Neural progenitor cell (in vitro differentiated cells): ENCODE measurements at places on chromosomes 3 and 15. TPM values are rescaled to one million over a fixed set of nuclear protein-coding genes. Genes with fewer than 3 reads are reported as not detected.
A peak's percentile ranks its signal among the peaks of the same experiment; 100 is the strongest.

DNA sequence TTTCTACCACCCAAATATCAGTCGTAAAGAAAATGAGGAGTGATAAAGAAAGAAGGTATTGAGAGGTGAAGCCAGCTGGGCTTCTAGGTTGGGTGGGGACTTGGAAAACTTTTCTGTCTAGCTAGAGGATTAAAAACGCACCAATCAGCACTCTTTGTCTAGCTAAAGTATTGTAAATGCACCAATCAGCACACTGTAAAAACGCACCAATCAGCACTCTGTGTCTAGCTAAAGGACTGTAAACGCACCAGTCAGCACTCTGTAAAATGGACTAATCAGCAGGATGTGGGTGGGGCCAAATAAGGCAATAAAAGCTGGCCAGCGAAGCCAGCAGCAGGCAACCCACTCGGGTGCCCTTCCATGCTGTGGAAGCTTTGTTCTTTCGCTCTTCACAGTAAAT is 13.0 kb upstream of the IQGAP1 start:
- no peaks in the 10 kb centered on the region for H3K4me1 ChIP-seq
- no peak for DNase-seq
- H3K36me3 ChIP-seq, result no peaks in the 10 kb centered on the region

GRCh38 chr15:62164396-62165103 is 535 bp downstream of the C2CD4B start:
- peak; percentile 77 for DNase-seq
- H3K4me3 ChIP-seq, result peak overlapping the region; percentile 53
- H3K27me3 ChIP-seq, result peaks cover 90% of the 10 kb centered on the region
- H3K4me1 ChIP-seq, result no peaks in the 10 kb centered on the region
- H3K36me3 ChIP-seq, result no peaks in the 10 kb centered on the region

Gene LPCAT4
- total RNA-seq, result 35.1 and 47.1 TPM in 2 replicates

DNA sequence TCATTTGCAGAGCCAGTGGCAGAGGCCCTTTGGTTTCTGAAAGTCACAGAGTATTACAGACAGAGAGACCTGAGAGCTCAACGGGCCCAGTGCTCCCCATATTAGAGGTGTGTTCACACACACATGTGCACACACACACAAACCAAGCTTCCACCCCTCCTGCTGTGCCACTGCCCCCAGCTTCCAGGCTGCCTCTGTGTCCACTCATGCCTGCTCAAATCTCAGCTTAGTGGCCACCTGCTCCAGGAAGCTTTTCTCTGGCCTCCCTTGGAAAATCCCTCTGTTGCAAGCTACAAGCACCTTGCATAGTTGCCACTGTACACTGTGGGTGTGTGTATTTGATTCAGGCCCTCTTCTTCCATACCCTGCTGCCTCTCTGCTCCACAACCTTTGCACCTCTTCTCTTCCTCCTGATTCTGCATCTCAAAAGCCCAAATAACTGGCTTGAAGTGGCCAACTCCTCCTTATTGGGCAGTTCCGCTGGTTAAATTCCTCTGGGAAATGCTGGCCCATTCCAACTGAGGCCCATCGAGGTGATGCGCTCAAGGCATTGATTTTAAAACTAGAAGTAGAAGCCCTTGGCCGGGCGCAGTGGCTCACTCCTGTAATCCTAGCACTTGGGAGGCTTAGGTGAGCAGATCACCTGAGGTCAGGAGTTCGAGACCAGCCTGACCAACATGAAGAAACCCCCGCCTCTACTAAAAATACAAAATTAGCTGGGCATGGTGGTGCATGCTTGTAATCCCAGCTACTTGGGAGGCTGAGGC is 23.0 kb downstream of the MESD start:
- peaks cover 13% of the 10 kb centered on the region for H3K4me1 ChIP-seq
- no peaks in the 10 kb centered on the region for H3K27me3 ChIP-seq
- peaks cover 5% of the 10 kb centered on the region for H3K36me3 ChIP-seq

- H3K4me3 ChIP-seq, result peak overlapping the region; percentile 94
- DNase-seq, result peak; percentile 39
- peaks cover 35% of the 10 kb centered on the region for H3K4me1 ChIP-seq
- H3K27me3 ChIP-seq, result peaks cover 4% of the 10 kb centered on the region
Measured at GRCh38 chr15:63042877-63043334, 359 bp downstream of the TPM1 start.

Gene TMEM207
- total RNA-seq, result not detected in 2 replicates

- no peak overlapping the region for H3K4me3 ChIP-seq
- H3K36me3 ChIP-seq, result no peaks in the 10 kb centered on the region
- H3K4me1 ChIP-seq, result peaks cover 10% of the 10 kb centered on the region
- no peaks in the 10 kb centered on the region for H3K27me3 ChIP-seq
- H3K27ac ChIP-seq, result no peak overlapping the region
- DNase-seq, result no peak
Measured at GRCh38 chr3:100209948-100210771, 50.6 kb upstream of the TBC1D23 start.

Gene CNTN4
- 5.1 and 5.2 TPM in 2 replicates for total RNA-seq

GRCh38 chr3:56064684-56065083 is 403.6 kb downstream of the ERC2 start:
- no peak overlapping the region for H3K27ac ChIP-seq
- H3K36me3 ChIP-seq, result no peaks in the 10 kb centered on the region
- no peak overlapping the region for H3K4me3 ChIP-seq
- DNase-seq, result no peak
- no peaks in the 10 kb centered on the region for H3K27me3 ChIP-seq

DNA sequence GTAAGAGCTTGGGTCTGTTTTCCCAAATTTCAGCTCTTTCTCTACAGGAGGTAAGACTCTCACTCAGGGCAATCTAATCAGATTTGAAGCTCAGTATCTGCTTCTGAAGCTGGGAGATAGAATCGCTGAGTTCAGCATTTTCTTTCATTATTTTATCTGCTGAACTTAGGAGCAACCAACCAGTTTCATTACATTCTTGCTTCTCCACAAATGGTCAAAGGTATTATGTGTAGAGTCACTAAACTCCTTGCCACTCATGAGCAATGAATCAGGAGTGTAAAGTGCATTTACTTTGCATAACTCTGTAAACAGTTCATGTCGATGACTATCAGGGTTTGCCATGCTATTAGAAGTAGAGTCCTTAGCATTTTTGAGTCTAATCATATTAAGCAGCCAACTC is 249.4 kb downstream of the CHL1 start:
- H3K4me3 ChIP-seq, result no peak overlapping the region
- H3K27ac ChIP-seq, result no peak overlapping the region
- no peaks in the 10 kb centered on the region for H3K4me1 ChIP-seq

GRCh38 chr3:10350324-10350985 is 29.5 kb upstream of the SEC13 start:
- no peak overlapping the region for H3K4me3 ChIP-seq
- no peak overlapping the region for H3K27ac ChIP-seq
- H3K4me1 ChIP-seq, result no peaks in the 10 kb centered on the region
- no peak for DNase-seq

Gene DLEC1
- total RNA-seq, result 0.60 and 1.4 TPM in 2 replicates

DNA sequence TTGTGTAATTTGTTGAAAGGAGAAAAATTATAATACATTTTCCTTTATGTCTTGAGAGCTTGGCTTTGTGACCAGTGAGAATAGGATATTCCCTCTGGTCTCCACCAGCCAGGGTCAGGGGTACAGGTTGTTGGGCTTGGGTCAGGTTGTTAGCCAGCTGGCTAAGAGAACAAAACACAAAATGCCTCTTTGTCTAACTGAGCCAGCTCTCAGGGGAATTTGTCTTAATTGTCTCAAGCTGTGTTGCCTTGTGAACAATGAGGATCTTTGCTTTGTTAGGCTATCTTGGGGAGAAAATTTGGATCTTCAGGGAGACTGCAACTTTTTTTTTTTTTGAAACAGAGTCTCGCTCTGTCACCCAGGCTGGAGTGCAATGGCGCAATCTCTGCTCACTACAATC is 17.7 kb upstream of the GK5 start:
- peaks cover 3% of the 10 kb centered on the region for H3K36me3 ChIP-seq
- peaks cover 17% of the 10 kb centered on the region for H3K4me1 ChIP-seq
- H3K4me3 ChIP-seq, result no peak overlapping the region
- H3K27me3 ChIP-seq, result no peaks in the 10 kb centered on the region
- no peak overlapping the region for H3K27ac ChIP-seq

Gene GOLGA8J
- total RNA-seq, result not detected in 2 replicates

Gene PARP16
- total RNA-seq, result 5.7 and 9.4 TPM in 2 replicates

DNA sequence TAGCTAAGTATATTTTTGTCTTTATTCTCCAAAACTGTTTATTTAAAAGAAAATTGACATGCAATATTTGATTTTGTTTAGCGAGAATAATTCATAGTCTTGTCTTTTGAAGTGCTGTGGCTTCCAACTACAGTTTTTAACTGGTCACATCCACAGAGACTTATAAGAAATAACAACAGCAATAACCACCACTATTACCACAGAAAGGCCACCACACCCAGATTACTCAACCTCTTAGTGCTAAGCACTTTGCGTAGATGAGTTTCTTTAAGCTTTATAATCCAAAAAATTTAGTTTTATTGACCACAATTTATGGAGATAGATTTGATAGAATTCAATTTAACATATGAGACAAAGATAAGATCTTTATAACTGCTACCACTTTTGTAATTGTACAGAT is 468.4 kb upstream of the UBE2E2 start:
- H3K36me3 ChIP-seq, result no peaks in the 10 kb centered on the region
- H3K27ac ChIP-seq, result no peak overlapping the region
- H3K4me3 ChIP-seq, result no peak overlapping the region
- DNase-seq, result no peak

DNA sequence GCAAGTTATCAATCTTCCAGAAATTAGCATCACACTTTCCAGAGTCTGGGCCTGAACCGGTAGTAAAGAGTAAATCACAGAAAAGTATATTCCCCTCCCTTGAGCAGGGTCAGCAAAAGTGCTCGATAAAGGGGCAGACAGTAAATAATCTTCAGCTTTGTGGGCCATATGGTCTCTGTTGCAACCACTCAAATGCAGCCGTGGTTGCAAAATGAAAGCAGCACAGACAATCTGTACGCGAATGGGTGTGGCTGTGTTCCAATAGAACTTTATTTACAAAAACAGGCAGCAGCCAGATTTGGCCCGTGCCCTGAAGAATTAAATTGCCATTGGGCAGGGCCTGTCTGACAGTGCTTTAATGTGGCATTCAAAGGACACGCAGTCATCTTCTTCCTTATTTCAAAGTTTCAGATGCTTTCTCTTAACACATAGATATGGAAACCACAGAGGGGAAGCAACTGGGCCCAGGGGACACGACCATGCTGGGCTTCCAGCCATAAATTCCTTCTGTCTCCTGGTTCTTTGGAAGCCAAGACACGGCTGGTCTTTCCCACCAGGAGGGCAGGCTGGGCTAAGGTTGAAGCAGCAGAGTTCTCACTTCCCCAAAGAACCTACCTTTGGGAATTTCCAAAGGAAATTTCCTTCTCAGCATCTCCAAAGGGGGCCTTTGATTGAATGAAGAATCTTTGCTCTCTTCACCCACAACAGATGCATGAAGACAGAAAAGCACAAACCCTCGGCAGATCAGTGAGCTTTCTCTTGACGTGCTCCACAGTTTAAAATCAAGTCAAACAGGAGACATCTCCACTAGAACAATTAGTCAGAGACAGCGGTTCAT is 489.8 kb upstream of the PROK2 start:
- no peaks in the 10 kb centered on the region for H3K27me3 ChIP-seq
- H3K4me3 ChIP-seq, result no peak overlapping the region
- H3K36me3 ChIP-seq, result no peaks in the 10 kb centered on the region
- no peak overlapping the region for H3K27ac ChIP-seq
- H3K4me1 ChIP-seq, result peaks cover 21% of the 10 kb centered on the region
- DNase-seq, result no peak

- H3K27ac ChIP-seq, result no peak overlapping the region
- DNase-seq, result no peak
- H3K4me3 ChIP-seq, result no peak overlapping the region
Measured at GRCh38 chr3:45034612-45035252, 8.6 kb downstream of the CLEC3B start.

DNA sequence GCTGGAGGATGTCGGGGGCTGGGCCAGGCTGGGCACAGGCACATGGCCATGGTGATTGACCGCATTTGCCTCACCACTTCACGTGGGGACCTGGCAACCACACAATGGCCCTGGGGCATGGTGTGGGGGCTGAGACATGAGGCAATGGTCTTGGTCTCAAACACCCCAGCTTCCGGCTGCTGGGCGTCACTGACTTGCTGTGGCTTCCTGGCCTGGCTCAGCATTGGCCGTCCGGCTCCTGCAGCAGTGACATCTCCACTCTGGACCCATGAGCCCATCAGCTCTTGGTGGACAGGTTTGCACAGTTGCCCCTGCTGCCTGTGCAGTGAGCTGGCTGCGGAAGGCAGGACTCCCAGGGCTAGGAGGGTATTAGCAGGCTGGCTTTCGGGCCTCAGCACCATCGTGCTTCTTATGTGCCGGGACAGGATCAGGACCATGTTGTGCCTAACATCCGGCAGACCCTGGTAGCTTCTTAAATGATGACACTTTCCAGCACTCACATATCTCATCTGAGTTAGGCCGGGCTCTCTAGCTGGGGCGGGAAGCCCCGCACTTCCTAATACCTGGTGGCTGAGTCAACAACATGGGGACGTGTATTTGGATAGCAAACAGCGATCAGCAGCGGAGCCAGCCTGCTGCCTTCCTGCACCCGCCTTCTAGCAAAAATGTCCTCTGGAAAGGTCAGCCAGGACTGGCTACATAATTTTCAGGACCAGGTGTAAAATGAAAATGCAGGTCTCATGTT is 34.1 kb downstream of the ZNF710 start:
- peaks cover 51% of the 10 kb centered on the region for H3K4me1 ChIP-seq
- peak overlapping the region; percentile 85 for H3K27ac ChIP-seq
- no peak for DNase-seq
- H3K27me3 ChIP-seq, result no peaks in the 10 kb centered on the region
- H3K36me3 ChIP-seq, result no peaks in the 10 kb centered on the region

GRCh38 chr3:187978433-187979011 is 175.4 kb upstream of the LPP start:
- no peak for DNase-seq
- no peaks in the 10 kb centered on the region for H3K27me3 ChIP-seq
- H3K4me1 ChIP-seq, result no peaks in the 10 kb centered on the region
- no peaks in the 10 kb centered on the region for H3K36me3 ChIP-seq
- H3K4me3 ChIP-seq, result no peak overlapping the region

- peak; percentile 80 for DNase-seq
- no peak overlapping the region for H3K4me3 ChIP-seq
- no peak overlapping the region for H3K27ac ChIP-seq
- H3K36me3 ChIP-seq, result no peaks in the 10 kb centered on the region
Measured at GRCh38 chr3:126522363-126522788, 1.6 kb upstream of the CHST13 start.

Gene CLCN2
- total RNA-seq, result 16.5 and 38.2 TPM in 2 replicates
